Urinary bladder (tissue), 4 donors: ENCODE measurements at places on chromosomes 1 and 21. TPM values are rescaled to one million over a fixed set of nuclear protein-coding genes. Genes with fewer than 3 reads are reported as not detected.

The LMX1A gene
- total RNA-seq: 0.42 TPM

The LCE1B gene
- total RNA-seq: not detected

The PLA2G2D gene
- total RNA-seq: not detected

The SPATA1 gene
- total RNA-seq: 1.2 TPM

The OR2T35 gene
- total RNA-seq: not detected

The ADORA3 gene
- 1.6 TPM for total RNA-seq
